ENCODE measurements at places on chromosomes 3 and 15.

- no peak for DNase-seq
These were observed 95.8 kb upstream of the TGFBR2 start for GRCh38 chr3:30510596-30510995.

DNA sequence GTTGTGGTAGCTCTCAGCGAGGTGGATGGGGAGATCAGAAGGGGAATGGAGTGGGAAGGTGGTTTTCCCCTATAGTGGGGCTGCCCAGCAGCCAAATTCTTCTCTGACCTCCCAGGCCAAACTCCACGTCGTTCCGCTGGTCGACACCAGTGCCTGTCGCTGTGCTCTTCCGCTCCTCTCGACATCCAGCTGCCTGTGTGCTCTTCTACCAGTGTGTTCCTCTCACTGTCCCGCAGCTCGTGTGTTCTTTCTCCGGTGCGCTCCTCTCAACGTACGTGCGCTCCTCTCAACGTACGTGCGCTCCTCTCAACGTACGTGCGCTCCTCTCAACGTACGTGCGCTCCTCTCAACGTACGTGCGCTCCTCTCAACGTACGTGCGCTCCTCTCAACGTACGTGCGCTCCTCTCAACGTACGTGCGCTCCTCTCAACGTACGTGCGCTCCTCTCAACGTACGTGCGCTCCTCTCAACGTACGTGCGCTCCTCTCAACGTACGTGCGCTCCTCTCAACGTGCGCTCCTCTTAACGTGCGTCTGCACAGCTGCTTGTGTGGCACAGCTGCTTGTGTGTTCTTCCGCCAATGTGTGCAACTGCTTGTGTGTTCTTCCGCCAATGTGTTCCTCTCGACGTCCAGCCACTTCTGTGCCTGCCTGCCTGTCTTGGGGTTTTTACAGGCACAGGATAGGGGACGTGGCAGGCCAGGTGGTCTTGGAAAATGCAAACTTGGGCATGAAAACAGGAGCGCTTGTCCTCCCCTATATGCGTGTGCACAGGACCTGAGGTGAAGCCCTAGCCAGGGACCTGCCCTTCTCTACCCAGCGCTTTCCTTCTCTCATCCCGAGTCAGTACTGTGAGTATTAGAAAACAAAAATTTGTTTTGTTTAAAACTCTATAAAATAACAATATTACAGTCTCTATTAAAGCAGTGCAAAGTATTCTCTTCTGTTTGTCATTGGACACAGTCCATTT, 991.1 kb downstream of the GBE1 start:
- no peak for DNase-seq

DNA sequence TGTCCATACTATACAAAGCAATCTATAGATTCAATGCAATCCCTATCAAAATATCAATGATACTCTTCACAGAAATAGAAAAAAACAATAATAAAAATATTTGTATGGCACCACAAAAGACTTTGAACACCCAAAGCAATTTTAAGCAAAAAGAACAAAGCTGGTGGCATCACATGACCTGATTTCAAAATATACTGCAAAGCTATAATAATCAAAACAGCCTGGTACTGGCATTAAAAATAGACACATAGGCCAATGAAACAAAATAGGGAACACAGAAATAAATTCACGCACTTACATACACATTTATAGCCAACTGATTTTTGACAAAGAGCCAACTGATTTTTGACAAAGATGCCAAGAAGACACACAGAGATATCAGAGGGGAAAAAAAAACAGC, 9.2 kb upstream of the ENTPD3 start:
- DNase-seq: no peak

- DNase-seq: no peak
These were observed 14.7 kb upstream of the PLA2G4F start for GRCh38 chr15:42171122-42171521.

DNA sequence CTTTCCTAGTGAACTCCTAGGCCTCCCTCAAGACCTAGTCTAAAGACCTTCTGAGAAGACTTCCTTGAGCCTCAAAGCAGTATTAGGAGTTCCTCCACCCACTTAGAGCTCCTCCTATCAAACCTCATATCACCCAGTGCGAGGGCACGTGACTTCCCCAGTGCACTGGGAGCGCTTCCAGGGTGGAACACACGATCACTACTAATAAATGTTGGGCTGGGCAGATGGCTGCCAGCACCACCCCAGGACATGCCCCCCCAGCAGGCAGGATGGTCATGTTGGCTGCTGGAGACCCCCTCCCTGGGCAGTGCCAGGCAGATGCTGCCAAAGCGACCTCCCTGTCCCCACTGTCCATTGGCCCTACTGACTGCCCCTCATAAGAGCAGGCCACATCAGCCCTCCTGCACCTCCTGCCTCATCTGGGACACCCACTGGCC, 8.5 kb upstream of the PLXND1 start:
- no peak for DNase-seq

- no peak for DNase-seq
These were observed 4.0 kb downstream of the FBXL22 start for GRCh38 chr15:63601026-63601703.

DNA sequence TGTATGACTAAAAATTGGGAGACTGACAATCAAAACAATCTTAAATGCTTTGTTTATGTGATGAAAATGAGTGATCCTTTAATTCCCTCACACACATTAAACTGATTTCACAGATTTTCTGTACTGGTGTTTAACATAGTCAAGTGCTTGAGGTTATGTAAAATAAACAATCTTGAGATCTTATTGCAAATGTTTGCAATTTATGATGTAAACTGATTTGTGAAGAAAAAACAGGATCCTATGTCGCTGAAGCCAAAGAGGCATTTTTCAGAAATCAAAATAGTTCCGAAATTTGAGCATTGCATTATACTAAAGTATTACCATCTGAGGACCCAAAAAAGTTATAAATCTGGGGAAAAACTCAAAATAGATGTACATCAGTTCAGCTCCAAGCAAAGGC, 12.7 kb downstream of the SHOX2 start:
- DNase-seq: no peak

DNA sequence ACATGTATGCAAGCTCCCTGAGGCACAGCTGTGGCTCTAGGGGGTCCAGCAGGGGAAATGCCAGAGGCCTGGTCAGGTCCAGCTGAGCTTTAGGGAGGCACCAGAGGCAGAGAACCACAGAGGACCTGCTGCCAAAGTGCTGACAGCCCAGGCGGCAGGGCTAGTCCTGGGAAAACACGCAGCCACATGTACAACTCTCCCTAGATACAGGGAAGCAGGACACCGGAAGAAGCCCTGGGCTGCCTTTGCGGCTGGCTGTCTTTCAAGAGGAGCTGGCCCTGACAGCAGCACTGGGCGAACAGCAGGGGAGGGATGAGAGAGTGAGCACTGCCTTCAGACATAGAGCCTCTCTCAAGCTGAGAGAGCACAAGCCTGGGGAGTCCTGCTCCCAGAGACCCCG, 40.7 kb downstream of the RFT1 start:
- DNase-seq: no peak

- no peak for DNase-seq
These were observed 11.4 kb upstream of the CCDC174 start for GRCh38 chr3:14640157-14640562.

GRCh38 chr3:46651084-46651483, 38.8 kb downstream of the FAM240A start:
- no peak for DNase-seq

DNA sequence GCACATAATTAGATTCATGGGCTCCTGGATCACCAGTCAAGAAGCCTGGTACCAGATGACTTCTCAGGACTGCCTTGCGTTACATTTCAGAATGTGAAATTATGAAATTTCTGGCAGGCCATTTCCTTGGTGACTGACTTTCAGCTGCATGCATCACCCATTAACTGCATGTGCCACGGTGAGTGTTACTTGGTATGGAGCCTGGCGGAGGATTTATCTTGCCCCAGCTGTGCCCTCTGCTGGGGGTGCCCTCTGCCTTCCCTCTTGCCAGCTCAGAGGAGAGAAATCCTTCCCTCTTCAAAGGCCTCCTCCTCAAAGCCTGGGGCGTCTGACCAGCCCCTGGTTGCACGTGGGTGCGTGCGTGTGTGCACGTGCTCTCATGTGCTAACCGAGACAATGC, 57.7 kb upstream of the CTSH start:
- no peak for DNase-seq

GRCh38 chr3:131401978-131402377, 20.4 kb downstream of the NUDT16 start:
- no peak for DNase-seq

DNA sequence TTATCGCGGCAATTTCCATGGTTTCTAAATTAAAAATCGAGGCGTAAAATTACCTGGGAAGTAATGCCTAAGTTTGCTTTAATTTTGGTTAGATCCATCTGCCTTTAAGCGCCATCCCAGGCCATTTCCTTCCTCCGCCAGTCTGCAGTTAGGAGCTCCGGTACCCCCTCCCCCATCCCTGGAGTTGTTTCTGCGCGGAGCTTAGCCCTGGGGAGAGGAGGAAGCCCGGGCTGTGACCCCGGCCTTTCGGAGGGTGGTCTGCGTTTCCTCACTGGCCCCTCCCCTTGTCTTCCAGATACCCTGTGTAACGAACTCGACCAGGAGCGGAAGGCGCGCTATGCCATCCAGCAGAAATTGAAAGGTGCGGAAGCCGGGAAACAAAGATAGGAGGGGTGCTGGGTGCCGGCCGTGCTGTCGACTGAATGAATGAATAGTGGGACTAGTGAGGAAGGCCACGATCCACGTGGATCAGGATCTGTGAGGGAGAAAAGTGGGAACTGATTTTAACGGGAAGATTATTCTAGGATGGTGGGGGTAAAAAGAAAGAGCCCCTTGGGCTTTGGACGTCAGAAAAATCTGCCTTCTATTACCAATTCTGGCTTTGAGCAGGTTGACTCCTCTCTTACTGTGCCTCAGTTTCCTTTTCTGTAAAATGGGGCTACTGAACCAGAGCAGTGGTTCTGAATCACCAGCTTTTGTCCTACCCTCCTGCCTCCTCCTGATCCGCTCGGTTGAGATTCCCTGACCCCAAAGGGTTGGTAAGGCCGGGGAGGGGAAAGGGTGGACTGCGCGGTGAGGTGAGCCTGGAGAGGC, 6.7 kb downstream of the RNU6-1 start:
- no peak for DNase-seq

DNA sequence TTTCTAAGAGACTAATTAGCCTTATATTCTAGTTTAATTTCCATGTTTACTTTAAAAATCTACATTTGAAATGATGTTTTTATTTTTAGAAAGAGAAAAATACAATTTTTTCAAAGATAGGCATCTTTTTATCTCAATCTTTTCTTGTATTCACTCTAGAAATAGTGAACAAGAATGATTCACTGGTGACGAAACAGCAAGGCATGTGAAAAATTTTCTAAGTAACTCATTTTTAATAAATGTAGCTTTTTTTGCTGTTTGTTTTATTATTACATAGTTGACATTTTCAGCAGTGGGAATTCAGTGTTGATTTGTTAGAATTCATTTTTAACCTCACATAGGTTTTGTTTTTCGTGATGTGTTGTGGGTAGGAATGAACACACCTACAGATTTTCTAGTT, 1226.4 kb downstream of the NSUN3 start:
- DNase-seq: no peak

DNA sequence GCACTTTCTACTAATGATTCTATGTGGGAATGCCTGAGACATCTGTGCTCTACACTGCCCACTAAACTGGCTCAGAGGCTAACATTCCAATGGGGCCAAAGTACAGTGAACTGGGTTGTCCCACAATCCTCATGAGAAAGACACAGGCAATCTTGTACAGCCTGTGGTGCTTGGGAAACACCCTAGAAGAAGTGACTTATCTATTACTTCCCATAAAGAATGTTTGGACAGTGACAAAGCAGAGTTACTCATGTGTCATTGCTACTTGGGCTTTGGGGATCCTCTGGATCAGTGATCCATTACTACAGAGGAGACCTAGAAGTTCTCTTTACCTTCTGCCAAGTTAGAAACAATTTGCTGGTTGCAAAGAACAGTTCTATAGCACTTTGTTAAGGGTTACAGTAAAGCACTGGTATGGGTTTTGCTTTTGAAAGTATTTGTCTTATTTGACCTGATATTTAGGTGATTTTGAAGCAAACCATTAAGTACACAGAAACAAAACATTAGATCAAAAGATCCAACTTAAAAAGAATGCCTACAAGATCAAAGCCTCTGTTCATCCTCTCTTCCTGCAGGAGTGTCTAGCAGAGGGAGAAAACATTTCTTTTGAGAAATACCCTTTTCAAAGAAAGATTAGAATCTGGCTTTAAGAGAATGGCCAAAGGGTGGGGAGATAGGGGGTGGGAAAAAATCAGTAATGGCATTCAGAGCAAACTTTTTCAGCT, 75.8 kb downstream of the CTNNB1 start:
- DNase-seq: no peak

DNA sequence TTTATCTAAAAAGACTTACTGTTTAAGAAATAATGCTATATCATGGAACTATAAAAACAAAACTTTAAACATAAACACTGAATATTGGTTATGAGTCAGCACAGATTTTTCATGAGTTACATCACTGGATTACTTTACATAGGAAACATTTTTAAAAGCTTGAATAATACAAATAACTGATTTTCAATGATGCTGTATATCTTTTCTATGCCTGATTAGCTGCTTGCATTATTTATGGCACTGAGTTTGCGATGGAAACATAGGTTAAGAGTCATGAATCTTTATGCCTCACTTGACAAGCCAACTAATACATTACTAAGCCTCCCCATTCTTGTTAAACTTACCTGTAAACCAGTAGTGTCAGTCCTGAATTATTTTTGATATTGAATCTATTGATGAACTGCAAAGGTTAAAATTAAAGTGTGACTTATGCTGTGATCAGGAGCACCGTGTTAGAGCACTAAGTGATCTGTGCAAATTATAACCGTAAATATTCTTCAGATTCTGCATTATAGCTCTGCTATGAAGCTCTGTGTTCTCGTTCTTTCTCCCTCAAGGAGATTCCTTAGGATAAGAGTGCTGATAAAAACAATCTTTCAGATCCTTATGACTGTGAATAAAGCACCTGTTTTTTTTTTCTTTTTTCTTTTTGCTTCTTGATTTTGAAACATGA, 437.3 kb upstream of the BCHE start:
- no peak for DNase-seq

DNA sequence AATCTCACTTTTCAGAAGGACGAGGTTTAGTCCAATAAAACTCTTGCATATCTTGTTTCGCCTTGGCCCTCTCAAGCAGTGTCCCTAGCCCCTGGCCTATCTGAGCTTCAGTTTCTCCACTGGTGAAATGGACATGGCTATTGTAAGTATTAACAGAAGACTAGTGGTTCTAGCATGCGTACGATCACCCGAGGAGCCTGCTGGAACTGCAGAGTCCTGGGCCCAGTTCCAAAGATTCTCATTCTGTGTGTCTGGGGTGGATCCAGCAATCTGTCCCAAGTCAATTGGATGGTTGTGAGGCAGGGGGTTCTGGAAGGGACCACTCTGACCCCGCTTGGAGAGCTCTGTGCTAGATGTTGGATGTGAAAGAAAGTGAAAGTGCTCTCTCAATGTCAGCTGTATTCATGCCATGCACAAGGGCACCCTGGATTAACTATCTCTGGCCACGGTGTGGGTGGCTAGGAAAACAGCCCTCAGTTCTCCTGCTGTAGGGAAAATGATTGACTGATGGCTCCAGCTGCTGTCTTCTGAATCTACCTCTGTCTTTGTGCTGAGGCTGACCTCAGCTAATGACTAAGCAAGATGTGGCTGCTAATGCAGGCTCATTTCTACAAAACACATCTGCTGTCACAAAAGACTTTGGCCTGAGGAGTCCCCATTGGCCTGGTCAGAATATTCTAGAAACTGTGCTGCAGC, 1.9 kb upstream of the PLA1A start:
- DNase-seq: no peak

- peak; percentile 9 for DNase-seq
These were observed 2.2 kb downstream of the IGF1R start for GRCh38 chr15:98650417-98651035.
